ENCODE measurements at places on chromosomes 16 and 17.

DNA sequence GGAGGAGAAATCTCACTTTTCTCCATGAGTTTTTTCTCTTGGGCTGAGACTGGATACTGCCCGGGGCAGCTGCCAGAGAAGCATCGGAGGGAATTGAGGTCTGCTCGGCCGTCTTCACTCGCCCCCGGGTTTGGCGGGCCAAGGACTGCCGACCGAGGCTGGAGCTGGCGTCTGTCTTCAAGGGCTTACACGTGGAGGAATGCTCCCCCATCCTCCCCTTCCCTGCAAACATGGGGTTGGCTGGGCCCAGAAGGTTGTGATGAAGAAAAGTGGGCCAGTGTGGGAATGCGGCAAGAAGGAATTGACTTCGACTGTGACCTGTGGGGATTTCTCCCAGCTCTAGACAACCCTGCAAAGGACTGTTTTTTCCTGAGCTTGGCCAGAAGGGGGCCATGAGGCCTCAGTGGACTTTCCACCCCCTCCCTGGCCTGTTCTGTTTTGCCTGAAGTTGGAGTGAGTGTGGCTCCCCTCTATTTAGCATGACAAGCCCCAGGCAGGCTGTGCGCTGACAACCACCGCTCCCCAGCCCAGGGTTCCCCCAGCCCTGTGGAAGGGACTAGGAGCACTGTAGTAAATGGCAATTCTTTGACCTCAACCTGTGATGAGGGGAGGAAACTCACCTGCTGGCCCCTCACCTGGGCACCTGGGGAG, 19.1 kb downstream of the NGFR start:
- H3K4me1 ChIP-seq: no peaks in the 10 kb centered on the region
- no peak for DNase-seq
- peak overlapping the region; percentile 73 for H3K27ac ChIP-seq
- no peaks in the 10 kb centered on the region for H3K27me3 ChIP-seq
- no peak overlapping the region for H3K4me3 ChIP-seq

- no peak overlapping the region for H3K27ac ChIP-seq
- no peaks in the 10 kb centered on the region for H3K27me3 ChIP-seq
- no peak for DNase-seq
- H3K36me3 ChIP-seq: no peaks in the 10 kb centered on the region
Observed at GRCh38 chr17:2883544-2884213, 87.4 kb downstream of the RAP1GAP2 start.

GRCh38 chr17:68356520-68356919, 65.2 kb downstream of the ARSG start:
- DNase-seq: no peak
- H3K4me3 ChIP-seq: no peak overlapping the region
- H3K27me3 ChIP-seq: no peaks in the 10 kb centered on the region
- no peaks in the 10 kb centered on the region for H3K36me3 ChIP-seq
- H3K4me1 ChIP-seq: no peaks in the 10 kb centered on the region

GRCh38 chr17:64638552-64639203, 23.4 kb downstream of the SMURF2 start:
- no peak overlapping the region for H3K4me3 ChIP-seq
- H3K27ac ChIP-seq: no peak overlapping the region
- H3K36me3 ChIP-seq: no peaks in the 10 kb centered on the region
- no peaks in the 10 kb centered on the region for H3K27me3 ChIP-seq
- no peak for DNase-seq
- H3K4me1 ChIP-seq: no peaks in the 10 kb centered on the region

DNA sequence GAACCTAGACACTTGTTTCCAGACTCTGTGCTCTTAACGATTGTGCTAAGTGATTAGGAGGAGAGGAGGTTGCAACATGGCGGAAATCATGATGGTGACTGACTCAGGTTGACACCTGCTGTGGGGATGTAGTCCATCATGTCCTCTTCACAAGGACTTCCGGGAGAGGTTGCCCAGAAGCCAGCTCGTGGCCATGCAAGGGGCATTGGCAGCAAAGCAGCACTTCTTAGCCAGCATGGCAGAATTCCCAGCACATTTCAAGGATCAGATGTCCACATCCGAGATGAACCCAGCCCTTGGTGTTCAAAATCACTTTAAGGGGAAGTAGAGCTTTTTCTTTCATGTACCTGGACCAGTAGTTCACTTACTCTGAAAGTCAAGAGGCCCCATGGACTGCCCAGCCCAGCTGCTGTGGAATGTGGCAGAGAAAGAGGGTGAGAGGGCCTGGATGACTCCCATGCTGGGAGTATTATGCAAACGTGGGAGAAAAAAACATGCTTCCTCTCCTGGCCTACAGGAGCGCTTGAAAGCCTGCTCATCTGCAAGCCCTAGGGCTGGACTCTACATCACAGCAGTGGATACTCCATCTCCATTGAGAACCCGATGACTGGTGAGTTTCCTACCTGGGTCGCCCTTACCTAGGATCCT, 65.5 kb downstream of the IRX6 start:
- H3K4me1 ChIP-seq: no peaks in the 10 kb centered on the region
- no peak overlapping the region for H3K27ac ChIP-seq
- DNase-seq: no peak
- H3K4me3 ChIP-seq: no peak overlapping the region

DNA sequence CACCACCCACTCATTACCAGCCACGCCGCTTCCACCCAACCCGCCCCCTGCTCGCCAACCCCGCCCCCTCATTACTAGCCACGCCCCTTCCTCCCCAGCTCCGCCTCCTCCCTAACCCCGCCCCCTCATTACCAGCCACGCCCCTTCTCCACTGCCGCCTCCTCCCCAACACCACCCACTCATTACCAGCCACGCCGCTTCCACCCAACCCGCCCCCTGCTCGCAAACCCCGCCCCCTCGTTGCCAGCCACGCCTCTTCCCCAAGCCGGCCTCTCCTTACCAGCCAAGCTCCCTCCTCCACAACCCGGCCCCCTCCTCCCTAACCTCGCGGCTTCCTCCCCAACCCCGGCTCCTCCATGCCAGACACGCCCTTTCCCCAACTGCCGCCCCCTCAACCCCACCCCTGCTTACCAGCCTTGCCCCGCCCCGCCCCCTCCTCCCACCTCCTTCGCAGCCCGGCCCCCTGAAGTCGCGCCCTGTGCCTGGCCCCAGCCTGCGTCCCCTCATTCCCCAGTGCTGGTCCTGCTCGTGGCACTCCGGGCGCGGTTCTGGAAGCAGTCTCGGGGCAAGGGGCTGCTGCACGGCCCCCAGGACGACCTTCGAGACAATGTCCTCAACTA, 7.3 kb downstream of the SLC22A31 start:
- H3K27ac ChIP-seq: no peak overlapping the region
- no peaks in the 10 kb centered on the region for H3K36me3 ChIP-seq
- H3K4me1 ChIP-seq: peaks cover 7% of the 10 kb centered on the region

- H3K27ac ChIP-seq: no peak overlapping the region
- H3K4me3 ChIP-seq: no peak overlapping the region
- no peaks in the 10 kb centered on the region for H3K27me3 ChIP-seq
- peaks cover 22% of the 10 kb centered on the region for H3K4me1 ChIP-seq
- DNase-seq: peak; percentile 54
Observed at GRCh38 chr17:57956291-57957119, 1.3 kb upstream of the CUEDC1 start.

DNA sequence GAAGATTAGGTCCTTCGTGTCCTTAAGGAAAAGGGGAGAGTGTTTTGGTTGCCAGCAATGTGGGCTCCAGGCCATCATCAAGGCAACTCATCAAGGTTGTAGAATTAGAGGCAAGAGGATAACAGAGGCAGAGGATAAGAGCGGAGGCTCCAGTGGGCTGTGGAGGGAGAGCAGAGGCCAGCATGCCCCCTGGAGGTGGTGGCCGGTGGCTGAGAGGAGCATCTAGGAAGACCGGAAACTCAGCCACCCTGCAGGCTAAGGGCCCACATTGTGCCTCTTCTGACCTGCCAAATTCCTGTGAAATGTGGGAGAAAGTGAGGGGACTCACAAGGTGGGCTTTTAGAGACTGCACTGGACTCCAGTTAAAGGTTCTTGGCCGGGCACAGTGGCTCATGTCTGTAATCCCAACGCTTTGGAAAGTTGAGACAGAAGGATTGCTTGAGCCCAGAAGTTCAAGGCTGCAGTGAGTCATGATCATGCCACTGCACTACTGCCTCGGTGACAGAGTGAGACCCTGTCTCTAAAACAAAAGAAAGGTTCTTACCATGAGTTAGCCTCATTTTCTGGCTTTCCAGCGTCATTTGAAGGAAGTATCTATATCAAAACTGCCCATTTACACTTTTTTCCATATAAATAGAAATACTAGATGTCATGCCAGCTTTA, 62.7 kb upstream of the ADORA2B start:
- H3K27me3 ChIP-seq: no peaks in the 10 kb centered on the region
- no peaks in the 10 kb centered on the region for H3K4me1 ChIP-seq
- no peak for DNase-seq
- no peak overlapping the region for H3K4me3 ChIP-seq

DNA sequence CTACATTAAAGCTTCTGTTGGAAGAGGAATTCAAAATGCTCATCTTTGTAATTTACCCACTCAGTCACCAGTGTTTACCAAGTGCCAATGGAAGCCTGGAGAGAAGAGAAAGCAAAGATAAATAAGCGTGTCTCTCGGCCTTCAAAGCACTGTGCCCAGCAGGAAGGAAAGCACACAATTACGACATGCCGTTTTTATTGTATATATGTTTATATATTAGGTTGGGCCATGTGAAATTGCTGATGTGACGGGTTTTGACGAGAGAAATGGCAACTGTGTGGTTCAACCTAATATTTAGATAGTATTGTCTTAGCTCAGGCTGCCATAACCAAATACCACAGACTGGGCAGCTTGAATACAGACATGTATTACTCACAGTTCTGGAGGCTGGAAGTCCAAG, 79.3 kb upstream of the HSBP1 start:
- H3K27me3 ChIP-seq: no peaks in the 10 kb centered on the region
- no peak overlapping the region for H3K4me3 ChIP-seq
- H3K27ac ChIP-seq: no peak overlapping the region
- no peak for DNase-seq
- no peaks in the 10 kb centered on the region for H3K4me1 ChIP-seq

DNA sequence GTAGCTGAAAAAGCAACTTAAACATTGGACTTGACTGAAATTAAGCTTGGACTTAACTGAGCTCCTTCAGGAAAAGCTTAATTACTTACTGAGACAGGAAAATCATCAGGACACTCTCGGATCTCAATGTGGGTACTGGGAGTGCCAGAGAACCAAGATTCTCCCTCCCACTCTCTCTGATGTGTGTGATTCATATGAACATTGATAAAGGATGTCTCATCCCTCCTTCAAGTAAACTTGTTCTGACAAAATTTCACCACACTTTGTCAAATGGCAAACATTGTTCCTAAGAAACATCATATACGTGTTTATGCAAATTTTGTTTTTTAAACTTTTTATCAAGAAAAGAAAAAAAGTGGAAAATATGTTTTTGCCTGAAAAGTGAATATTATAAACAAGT, 4.1 kb upstream of the SLFN5 start:
- H3K36me3 ChIP-seq: no peaks in the 10 kb centered on the region
- H3K27ac ChIP-seq: no peak overlapping the region
- no peak for DNase-seq
- no peaks in the 10 kb centered on the region for H3K4me1 ChIP-seq
- H3K4me3 ChIP-seq: no peak overlapping the region
- H3K27me3 ChIP-seq: no peaks in the 10 kb centered on the region

GRCh38 chr16:59701963-59702930, 968.1 kb upstream of the GOT2 start:
- no peaks in the 10 kb centered on the region for H3K27me3 ChIP-seq
- H3K4me1 ChIP-seq: no peaks in the 10 kb centered on the region
- H3K36me3 ChIP-seq: no peaks in the 10 kb centered on the region
- DNase-seq: no peak
- H3K4me3 ChIP-seq: no peak overlapping the region
- H3K27ac ChIP-seq: no peak overlapping the region

GRCh38 chr16:15694499-15694898, 44.5 kb downstream of the NDE1 start:
- H3K27me3 ChIP-seq: no peaks in the 10 kb centered on the region
- H3K36me3 ChIP-seq: peaks cover 89% of the 10 kb centered on the region
- H3K4me1 ChIP-seq: no peaks in the 10 kb centered on the region
- no peak for DNase-seq
- no peak overlapping the region for H3K27ac ChIP-seq
- H3K4me3 ChIP-seq: no peak overlapping the region

DNA sequence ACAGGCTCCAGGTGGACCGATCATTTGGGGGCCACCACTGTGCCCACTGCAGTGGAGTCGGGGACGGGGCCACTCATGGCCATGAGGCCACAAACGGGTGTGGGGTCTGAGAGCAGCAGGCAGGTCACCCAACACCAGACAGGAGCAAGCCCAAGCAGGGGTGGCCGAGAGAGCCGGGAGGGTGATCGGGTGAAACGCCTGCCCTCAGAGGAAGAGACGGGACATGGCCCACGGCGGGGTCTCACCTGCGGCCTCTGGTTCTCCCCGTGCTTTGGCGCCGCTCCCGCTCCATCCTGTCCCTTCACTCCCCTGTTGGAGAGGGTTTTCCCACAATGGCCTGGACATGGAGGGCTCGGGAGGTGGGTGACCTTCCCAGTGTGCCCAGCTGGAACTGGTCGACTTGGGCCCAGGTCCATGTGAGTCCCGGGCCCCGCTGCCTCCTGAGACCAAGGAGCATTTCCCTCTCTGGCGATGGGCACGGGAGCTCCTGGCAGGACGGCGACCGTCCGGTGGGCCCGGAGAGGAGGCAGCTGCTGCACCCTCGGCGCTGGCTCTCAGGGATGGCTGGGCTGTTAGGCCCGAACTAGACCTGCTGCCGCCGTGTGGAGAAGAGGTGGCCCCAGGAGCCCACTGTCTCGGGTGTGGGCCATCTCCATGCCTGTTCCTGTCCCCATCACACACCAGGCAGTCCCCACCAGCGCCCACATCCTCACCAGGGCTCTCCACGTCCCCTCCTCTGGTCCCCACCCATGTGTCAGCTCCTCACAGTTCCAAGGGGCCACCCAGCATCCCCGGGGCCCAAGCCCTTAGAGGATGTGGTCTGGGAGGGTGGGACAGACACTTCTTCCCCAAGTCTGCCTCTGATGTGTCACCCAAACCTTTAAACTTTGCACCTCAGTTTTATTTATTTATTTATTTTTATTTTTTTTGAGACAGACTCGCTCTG, 13.4 kb upstream of the BAHCC1 start:
- no peak overlapping the region for H3K27ac ChIP-seq
- peaks cover 18% of the 10 kb centered on the region for H3K4me1 ChIP-seq
- no peak for DNase-seq
- no peaks in the 10 kb centered on the region for H3K36me3 ChIP-seq
- no peaks in the 10 kb centered on the region for H3K27me3 ChIP-seq
- no peak overlapping the region for H3K4me3 ChIP-seq

All from Peyer's patch (tissue), 4 donors.